ENCODE measurements at places on chromosomes 16 and 17.

- peak; percentile 49 for DNase-seq
Observed at GRCh38 chr17:48052956-48053757, 5.0 kb downstream of the NFE2L1 start.

DNA sequence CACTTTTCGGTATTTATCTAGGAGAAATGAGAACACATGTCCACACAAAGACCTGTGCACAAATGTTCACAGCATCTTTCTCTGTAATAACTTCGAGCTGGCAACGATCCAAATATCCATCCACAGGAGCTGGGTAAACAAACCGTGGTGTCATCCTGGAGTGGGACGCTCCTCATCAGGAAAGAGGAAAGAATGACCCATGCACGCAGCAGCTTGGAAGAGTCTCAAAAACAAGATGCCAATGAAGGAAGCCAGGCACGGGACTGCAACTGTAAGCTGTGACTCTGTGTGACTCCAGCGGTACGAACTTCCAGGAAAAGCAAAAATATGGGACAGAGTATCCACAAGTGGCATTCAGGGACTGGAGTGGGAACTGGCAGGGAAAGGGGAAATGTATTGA lies 36.7 kb upstream of the CIBAR2 start:
- DNase-seq, result no peak

- no peak for DNase-seq
Observed at GRCh38 chr17:39166437-39167335, 725 bp upstream of the ARL5C start.

DNA sequence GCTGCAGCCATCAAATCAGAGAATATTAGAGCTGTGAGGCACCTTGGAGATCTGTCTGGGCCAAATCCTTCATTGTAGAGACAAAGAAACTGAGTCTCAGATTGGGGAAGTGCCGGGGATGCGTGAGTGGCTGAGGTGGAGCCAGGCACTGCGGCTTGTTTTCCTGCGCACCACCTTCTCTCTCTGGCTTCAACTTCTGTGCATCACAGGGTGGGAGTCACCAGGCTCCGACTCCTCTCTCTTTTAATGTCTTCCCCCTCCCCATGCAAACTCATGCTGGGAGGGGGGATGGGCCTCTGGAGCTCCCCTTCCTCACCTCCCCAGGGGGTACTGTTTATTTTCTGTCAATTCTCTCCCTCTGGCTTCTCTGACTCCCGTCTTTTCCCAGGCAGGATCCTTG lies 8.7 kb upstream of the ETV4 start:
- DNase-seq, result no peak

- peak; percentile 32 for DNase-seq
Observed at GRCh38 chr17:80034791-80035686, 633 bp downstream of the TBC1D16 start.

GRCh38 chr17:70081885-70082284 lies 6.9 kb downstream of the KCNJ16 start:
- DNase-seq, result no peak

DNA sequence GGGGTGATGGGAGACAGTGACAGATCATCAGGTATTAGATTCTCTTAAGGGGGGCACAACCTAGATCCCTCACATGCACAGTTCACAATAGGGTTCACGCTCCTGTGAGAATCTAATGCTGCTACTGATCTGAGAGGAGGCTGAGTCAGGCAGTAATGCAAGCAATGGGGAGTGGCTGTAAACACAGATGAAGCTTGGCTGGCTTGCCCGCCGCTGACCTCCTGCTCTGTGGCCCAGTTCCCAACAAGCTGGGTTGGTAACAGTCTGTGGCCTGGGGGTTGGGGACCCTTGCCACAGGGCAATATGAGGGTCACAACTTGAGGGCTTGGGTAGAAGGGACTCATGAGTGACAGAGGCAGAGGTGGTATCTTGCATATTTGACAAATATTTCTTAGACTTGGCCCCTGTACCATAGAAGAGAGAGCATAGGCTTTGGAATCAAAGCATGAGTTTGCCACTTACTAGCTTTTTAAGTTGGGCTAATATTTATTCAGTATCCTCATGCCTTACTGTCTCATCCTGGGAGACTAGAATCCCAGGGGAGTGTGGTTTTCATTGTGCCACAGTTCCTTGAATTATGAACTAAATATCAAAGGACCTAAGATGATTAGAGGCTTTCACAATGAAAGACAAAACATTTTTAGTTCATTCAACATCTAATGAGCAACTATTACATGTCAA lies 133.4 kb downstream of the SPACA3 start:
- DNase-seq, result no peak

DNA sequence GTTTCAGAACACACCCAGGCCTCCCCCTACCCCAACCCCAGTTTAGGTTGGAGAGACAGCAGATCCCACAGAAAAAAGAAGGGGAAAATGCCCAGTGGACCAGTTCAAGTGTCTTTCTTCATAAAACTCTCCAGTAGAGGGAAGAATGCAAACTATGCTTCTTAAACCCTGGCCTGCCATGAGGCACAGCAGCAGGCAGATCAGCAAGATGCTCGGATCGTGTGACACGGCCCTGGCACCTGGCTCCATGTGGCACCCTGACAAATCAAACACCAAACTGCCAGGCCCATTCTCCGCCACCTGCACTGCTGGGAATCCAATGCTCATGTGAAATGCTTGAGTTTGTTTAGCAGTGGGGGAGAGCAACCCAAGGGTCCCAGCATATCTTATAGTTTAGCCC lies 166.8 kb downstream of the SOX9 start:
- no peak for DNase-seq

All from fibroblast of skin of right biceps (primary cell).